ENCODE measurements at places on chromosomes 11 and 22.

DNA sequence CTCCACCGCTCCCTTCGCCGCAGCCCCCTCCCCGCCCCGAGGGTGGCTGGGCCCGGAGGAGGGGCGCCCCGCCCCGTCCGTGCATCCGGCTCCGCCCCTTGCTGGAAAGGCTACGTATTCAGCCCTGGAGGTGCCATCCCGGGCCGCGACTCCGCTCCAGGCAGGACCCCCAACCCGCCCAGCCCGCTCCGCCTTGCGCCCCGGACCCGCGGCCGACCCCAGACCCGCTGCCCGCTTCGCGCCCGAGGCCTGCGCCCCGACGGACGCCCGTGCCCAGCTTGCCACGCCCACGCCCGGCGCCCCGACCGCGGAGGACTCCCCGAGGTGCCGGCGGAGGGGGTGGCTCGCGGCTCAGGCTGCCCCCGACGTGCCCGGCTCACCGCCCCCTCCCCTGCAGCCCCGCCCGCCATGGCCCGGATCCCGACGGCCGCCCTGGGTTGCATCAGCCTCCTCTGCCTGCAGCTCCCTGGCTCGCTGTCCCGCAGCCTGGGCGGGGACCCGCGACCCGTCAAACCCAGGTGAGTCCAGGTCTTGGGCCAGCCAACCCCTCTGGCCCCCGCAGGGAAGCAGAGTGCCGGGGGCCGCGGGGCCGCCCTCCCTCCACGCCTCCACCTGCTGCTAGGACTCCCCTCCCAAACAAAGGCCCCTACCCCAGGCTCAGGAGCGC lies at the start of gene ADM2:
Gene ADM2 (plus strand): TSS at position 104 of the 667 bp plus-strand sequence. CDS start 305 bp downstream, at position 409.
- H3K4me1 ChIP-seq = peaks cover 10% of the 10 kb centered on the region
- H3K36me3 ChIP-seq = no peaks in the 10 kb centered on the region
- peaks cover 21% of the 10 kb centered on the region for H3K27me3 ChIP-seq
- H3K27ac ChIP-seq = peak within 1 kb of the TSS; percentile 38
- DNase-seq = peak; percentile 78

DNA sequence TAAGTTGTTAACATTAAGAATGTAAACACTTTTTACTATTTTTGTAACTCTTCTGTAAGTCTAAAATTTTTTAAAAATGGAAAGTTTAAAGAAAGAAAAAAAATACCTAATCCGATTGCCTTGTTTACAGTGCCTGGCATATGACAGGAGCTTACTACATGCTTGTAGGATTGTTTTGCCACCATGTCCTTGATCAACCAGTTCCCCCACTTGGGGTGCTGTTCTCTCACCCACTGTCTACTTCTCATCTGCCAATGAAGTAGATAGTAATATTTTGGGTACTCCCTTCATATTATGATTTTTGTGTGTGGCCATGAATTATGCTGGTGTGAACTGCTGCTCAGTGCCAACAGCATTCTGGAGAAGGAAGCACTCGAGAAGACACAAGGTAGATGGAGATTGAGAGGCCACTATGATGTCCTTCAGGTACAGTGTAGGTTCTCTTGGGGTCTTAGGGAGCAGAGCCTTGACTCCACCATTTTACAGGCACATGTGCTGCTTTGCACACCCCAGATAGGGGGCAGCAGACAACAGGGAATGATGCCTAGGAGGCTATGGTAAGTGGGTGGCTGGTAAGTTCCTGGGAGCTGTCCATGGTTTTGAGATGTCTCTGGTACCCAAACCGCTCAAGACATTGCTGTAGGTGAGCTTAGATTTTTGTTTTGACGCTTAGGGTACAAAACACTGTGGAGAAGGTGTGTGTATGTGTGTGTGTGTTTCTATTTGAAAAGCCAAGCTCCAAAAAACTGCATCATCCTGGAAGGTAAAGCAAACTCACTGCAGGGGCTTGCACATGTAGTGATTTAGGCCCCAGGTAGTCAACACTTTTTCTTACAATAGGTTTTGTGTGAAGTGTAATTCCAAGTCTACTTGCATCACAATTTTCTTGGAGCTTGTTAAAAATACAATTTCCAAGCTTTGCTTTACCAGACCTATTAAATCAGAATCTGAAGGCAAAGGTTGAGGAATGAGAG lies 494.5 kb upstream of the LARGE1 start:
- no peak overlapping the region for H3K4me3 ChIP-seq
- H3K27me3 ChIP-seq = no peaks in the 10 kb centered on the region
- no peak overlapping the region for H3K27ac ChIP-seq
- H3K36me3 ChIP-seq = no peaks in the 10 kb centered on the region
- peaks cover 6% of the 10 kb centered on the region for H3K4me1 ChIP-seq

GRCh38 chr11:38547462-38547861 lies 1949.4 kb upstream of the RAG2 start:
- no peak for DNase-seq
- H3K36me3 ChIP-seq = no peaks in the 10 kb centered on the region

DNA sequence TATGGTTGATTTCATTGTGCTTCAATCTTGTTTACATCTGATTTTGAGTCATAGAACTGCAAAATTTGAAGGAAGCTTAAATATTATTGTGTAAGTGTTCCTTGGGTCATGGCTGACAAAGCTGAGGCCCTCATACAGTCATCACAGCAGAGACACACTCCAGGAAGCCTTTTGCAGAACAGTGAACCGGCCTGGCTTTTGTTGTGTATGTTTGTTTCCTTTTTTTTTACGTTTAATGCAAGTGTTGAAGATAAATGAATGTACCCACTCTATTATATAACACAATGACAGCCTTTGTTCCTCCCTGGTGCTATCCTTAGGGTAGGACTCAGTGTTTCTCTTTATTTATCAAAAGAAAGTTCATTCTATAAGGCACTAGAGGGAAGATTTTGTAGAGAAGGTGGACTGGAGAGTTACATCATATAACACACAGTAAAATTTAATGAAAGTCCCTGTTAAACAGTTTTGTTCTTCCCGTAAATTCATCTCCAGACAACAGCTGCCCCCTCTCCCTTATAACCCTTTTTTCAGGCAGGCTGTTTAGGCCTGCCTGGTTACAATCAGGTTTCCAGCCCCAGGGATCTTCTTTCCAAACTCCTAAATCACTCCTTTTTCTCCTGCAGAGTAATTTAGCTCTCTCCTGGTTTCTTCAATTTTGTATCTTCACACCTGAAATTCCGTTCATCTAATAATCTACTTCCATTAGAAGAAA lies 34.3 kb upstream of the CSTF3 start:
- DNase-seq = no peak
- H3K4me3 ChIP-seq = no peak overlapping the region
- no peaks in the 10 kb centered on the region for H3K27me3 ChIP-seq
- no peak overlapping the region for H3K27ac ChIP-seq
- no peaks in the 10 kb centered on the region for H3K4me1 ChIP-seq
- H3K36me3 ChIP-seq = no peaks in the 10 kb centered on the region

DNA sequence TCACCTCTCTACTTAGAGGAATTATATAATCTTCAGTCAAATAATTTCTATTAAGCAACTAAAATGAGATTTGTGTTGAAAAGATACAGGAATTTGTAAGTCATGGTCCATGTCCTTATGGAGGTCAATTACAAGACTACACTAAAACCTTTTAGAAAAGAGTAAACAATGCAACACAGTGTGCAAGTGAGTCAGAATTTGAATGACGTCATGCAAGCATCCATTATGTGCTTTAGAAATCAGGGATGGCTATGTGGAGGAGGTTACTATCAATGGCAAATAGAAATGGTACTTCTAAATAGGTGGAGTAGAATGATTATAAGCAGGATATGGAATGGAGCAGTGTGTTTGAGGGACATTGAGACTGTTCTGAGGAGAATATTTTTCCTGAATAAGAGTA lies 16.6 kb downstream of the OR10D3 start:
- no peaks in the 10 kb centered on the region for H3K27me3 ChIP-seq
- no peak for DNase-seq
- no peak overlapping the region for H3K4me3 ChIP-seq
- H3K4me1 ChIP-seq = peaks cover 13% of the 10 kb centered on the region
- no peak overlapping the region for H3K27ac ChIP-seq

DNA sequence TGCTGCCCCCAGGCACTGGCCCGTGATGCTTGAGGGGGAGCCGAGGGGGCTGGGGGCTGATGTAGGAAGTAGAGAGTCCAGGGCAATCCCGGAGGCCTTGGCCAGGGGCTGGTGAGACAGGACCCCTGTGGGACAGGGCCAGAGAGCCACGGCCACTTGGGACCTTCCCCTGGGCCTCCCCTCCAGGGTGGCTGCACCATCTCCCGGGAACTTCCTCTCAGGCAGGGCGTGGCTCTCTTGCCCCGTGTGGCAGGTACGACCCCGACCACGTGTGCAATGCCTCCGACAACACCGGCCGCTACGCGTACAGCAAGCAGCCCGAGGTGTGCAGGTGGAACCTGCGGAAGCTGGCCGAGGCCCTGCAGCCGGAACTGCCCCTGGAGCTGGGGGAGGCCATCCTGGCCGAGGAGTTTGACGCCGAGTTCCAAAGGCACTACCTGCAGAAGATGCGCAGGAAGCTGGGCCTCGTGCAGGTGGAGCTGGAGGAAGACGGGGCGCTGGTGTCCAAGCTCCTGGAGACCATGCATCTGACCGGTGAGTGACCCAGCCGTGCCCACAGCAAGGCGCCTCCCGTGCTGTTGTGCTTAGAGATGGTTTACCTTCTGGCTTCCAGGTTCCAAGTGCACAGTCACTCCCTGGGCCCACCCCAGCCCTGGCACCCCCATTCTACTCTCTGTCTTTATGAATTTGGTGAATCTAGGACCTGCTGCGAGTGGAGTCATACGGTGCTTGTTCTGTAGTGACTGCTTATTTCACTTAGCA lies 9.7 kb downstream of the SELENOO start:
- no peak overlapping the region for H3K4me3 ChIP-seq
- H3K4me1 ChIP-seq = peaks cover 7% of the 10 kb centered on the region
- DNase-seq = no peak
- H3K27me3 ChIP-seq = peaks cover 15% of the 10 kb centered on the region
- H3K36me3 ChIP-seq = peaks cover 22% of the 10 kb centered on the region
- H3K27ac ChIP-seq = no peak overlapping the region

- peak within 1 kb of the TSS; percentile 100 for H3K27ac ChIP-seq
- peaks cover 52% of the 10 kb centered on the region for H3K4me1 ChIP-seq
- peaks cover 20% of the 10 kb centered on the region for H3K27me3 ChIP-seq
- DNase-seq = peak; percentile 76
- H3K36me3 ChIP-seq = peaks cover 6% of the 10 kb centered on the region
- H3K4me3 ChIP-seq = peak within 1 kb of the TSS; percentile 96
Observed at GRCh38 chr11:76783294-76783895, at the start of gene TSKU. TSS of gene TSKU (plus strand) at chr11:76783356. CDS start at chr11:76795617, 12,261 bp downstream.

DNA sequence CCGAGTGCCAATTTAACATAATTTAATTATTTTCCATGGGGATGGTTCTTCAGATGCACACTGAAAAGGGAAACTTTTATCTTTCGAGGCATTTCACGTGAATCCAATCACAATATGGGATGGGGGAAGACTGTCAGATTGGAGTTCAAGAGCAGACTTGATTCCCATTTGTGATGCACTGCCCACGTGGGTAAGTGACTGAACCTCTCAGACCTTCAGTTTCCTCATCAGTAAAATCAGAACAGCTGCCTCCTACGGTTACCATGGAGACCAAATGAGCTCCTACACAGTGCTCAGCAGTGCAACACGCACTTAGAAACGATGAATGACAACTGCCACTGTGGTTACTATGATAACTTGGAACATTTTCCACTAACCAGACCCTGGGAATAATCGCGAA lies 21.7 kb downstream of the KIAA0930 start:
- peaks cover 39% of the 10 kb centered on the region for H3K4me1 ChIP-seq
- peaks cover 4% of the 10 kb centered on the region for H3K36me3 ChIP-seq
- H3K4me3 ChIP-seq = no peak overlapping the region
- H3K27ac ChIP-seq = peak overlapping the region; percentile 49
- DNase-seq = no peak

GRCh38 chr11:78759071-78759470 lies 184.4 kb upstream of the NARS2 start:
- H3K27me3 ChIP-seq = peaks cover 3% of the 10 kb centered on the region
- H3K27ac ChIP-seq = no peak overlapping the region
- DNase-seq = no peak
- no peaks in the 10 kb centered on the region for H3K36me3 ChIP-seq
- H3K4me3 ChIP-seq = no peak overlapping the region

DNA sequence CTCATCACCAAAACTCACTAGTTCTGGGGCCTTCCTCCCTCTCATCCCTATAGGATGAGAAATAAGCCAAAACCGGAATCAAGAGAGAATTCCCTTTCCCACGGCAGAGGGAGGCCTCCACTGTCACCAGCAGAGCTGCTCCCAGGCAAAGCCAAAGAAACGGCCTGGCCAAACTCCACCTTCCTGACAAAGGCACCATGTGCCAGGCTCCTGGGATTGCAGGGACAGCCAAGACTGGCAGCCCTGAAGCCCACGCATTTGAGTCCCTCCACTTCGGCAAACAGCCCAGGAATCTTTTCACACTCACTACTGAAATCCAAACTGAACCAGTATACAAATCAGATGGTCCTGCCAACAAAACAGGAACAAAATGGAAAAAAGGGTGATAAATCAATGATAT lies 6.1 kb downstream of the SMCO4 start:
- H3K4me1 ChIP-seq = peaks cover 42% of the 10 kb centered on the region
- no peaks in the 10 kb centered on the region for H3K36me3 ChIP-seq
- DNase-seq = no peak

DNA sequence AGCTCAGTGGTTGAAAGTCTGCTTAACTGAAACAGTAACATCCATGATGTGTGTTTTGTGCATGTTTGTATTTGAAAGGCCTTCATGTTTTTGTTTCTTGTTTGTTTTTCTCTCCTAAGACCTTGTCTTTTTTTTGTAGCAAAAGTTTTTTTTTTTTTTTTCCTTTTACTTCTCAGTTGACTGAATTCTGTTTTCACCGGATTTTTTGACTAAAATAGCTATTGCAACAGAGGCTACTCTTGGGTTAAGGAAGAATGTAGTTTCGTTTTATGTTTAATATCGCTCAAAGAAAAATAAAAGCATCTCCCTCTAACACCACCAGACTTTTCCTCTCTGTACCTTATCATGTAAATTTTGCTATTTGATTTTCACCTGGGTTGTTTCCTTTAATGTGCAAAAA lies 15.1 kb downstream of the APOL6 start:
- no peak for DNase-seq
- H3K4me3 ChIP-seq = no peak overlapping the region
- H3K27me3 ChIP-seq = peaks cover 7% of the 10 kb centered on the region

DNA sequence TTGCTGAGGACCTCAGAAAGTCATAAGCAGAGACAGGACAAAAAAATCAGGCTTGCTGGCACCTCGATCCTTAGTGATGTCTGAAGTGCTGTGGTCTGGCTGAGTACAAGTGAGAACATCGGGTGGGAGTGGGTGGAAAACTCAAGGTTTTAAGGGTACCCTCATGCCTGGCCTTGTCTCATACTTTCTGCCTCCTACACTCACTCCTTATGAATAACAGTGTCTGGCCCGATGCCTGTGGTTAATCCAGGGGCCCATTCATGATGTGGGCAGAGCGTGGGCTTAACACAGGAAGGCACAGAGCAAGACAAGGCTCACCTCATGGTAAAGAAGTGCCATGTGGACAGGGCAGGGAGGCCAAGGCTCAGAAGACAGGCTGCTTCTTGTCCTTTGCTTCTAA lies 11.0 kb upstream of the UCP3 start:
- no peak overlapping the region for H3K27ac ChIP-seq
- DNase-seq = no peak

- H3K36me3 ChIP-seq = no peaks in the 10 kb centered on the region
- H3K4me3 ChIP-seq = no peak overlapping the region
- no peak overlapping the region for H3K27ac ChIP-seq
- no peaks in the 10 kb centered on the region for H3K27me3 ChIP-seq
Observed at GRCh38 chr11:33479231-33479630, 221.4 kb downstream of the C11orf91 start.
